ENCODE measurements at places on chromosomes 5 and 9.

GRCh38 chr5:66646570-66646969, 50.4 kb downstream of the MAST4 start:
- no peak for DNase-seq

DNA sequence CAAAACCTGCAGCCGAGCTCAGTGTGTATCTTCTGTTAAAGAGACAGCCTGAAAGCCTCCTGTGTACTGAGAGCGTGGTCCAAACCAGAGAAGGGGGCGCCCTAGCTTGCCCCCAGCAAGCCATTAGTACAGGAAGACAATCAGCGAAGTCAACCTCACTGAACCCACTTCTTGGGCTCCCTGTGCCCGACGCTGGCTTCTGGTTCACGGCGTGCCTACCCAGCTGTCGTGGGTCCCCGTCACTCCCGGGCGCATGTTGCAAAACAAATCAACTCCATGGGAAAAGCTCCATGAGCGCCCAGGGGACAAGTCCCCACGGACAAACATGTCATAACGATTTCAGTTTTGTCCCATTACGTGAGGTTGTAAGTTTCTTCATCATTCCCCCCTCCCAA, 326.9 kb downstream of the SH3GL2 start:
- no peak for DNase-seq

GRCh38 chr9:82206946-82207345, 218.4 kb downstream of the SPATA31D1 start:
- DNase-seq = no peak

DNA sequence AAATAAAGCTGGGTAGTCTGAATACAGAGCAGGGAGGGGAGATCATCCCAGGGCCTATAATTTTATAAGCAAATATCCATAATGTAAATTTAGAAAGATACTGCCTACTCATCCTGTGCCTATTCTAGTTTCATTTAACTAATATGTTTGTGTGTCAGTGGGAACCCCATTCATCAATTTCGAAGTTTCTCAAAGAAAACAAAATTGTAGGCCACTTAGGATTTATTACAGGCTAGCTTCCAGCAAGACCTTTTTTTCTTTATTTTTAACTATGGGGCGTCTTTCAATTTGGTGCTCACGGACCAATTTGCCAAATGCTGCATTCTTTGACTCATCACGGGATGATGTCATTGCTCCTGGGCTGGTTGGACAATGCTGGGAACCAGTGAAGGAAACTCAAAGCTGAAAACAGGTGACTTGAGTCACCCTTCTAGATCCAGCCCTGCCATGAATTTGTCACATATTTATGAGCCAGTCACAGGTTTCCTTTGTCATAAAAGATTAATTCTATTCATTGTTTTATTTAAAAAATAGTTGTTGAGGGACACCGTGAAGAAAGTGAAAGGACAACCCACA, 13.4 kb downstream of the PCSK5 start:
- no peak for DNase-seq

DNA sequence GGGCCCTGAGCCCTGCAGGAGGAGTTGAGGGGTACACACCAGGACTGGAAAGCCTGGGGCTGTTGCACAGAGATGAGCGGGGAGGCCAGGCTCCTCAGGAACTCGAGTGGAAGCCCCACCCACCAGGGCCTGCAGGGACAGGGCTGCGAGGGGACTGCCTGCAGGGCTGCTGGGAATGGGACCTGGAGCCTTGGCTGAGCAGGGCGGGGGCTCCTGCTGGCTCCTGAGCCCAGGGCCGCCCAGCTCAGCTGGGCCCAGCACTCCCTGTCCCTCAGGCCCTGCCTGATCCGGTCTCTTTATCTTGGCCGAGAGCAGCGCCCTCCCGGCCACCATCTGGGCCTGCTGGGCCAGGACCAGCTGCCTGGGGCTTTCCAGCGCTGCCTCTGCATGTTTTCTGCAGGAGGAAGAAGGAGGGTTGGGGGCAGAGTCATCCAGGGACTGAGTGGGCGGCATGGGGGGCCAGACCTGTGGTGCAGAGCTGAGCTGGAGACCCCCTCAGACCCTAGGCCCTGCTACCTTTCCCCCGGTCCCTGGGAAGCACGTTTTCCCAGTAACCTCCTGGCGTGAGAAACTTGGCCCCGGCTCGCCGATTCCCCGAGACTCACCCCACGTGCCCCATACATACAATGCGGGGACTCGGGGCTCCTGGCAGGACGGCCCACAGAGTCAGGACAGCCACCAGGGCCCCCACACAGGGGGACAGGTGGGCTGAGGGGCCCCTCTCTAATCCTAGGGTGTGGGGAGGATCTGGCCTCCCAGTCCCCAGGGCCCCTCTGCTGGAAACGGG, 9.4 kb downstream of the LCN12 start:
- no peak for DNase-seq

GRCh38 chr9:89388084-89388867, 70.0 kb downstream of the SECISBP2 start:
- peak; percentile 59 for DNase-seq
